Cardiac muscle cell (in vitro differentiated cells and primary cell): ENCODE measurements at places on chromosomes 6 and 20. TPM values are rescaled to one million over a fixed set of nuclear protein-coding genes. Genes with fewer than 3 reads are reported as not detected.

Gene ATP6V1G2
- total RNA-seq = 21.2 and 28.8 TPM in 2 replicates

- no peak for DNase-seq
These were observed 27.8 kb downstream of the ERMARD start for GRCh38 chr6:169779092-169779815.

- no peak for DNase-seq
These were observed 41.9 kb downstream of the TRAM2 start for GRCh38 chr6:52534966-52535390.

DNA sequence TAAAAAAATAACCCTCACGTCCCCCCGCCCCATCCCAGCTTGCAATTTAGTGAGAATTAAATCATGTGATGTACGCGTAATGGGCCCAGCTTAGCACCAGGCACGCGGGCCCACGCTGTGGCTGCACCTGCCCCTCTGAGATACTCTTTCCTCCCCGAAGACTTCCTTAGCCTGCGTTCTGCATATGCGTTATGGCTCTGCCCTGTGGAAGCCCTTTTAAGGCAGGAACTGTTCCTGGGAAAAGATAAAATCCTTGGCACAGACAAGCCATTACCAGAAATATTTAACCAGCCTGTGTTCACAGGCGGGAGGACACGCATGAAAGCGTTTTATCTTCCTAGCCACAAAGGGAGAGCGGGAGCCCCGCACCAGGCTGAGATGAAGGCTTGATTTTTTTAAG is 311.0 kb downstream of the LRFN2 start:
- no peak for DNase-seq

- no peak for DNase-seq
These were observed 277.1 kb upstream of the EYS start for GRCh38 chr6:65984089-65984488.

- DNase-seq = no peak
These were observed 7.9 kb upstream of the TMEM217 start for GRCh38 chr6:37265860-37266259.

Gene MDFI
- 100.0 and 137 TPM in 2 replicates for total RNA-seq

- DNase-seq = peak; percentile 8
These were observed 79.2 kb upstream of the PLN start for GRCh38 chr6:118468682-118469465.

DNA sequence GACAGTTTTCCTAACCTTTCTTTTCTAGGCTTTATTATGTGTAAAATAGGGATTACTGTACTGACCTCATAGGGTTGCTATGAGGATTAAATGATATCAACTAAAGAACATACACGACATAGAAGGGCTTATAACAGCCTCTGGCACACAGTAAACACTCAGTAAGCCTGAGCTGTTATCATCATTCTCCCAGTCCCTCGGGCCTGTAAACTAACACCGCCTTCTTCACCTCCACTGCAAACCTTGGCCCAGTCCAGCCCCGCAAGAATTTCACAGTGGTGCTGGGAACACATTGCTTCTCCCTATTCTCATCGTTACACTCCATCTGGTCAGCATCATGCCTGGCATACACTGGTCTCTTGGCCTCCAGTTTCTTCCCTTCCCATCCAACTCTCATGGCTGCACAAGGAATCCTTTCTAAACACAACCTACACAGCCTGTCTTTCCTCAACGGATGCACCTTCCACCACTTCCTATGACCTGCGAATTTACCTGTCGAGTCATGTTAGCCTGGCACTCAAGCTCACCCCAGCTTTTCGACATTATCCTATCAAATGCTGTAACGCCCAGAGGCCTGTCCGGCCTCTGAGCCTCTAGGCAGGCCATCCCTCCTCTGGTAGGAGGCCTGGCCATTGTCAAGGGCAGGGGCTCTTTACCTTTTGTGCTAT is 92.1 kb downstream of the FYN start:
- DNase-seq = peak; percentile 81

Gene IRAK1BP1
- 6.7 and 7.5 TPM in 2 replicates for total RNA-seq

Gene CLPSL2
- not detected in 2 replicates for total RNA-seq

Gene PSORS1C2
- not detected in 2 replicates for total RNA-seq

DNA sequence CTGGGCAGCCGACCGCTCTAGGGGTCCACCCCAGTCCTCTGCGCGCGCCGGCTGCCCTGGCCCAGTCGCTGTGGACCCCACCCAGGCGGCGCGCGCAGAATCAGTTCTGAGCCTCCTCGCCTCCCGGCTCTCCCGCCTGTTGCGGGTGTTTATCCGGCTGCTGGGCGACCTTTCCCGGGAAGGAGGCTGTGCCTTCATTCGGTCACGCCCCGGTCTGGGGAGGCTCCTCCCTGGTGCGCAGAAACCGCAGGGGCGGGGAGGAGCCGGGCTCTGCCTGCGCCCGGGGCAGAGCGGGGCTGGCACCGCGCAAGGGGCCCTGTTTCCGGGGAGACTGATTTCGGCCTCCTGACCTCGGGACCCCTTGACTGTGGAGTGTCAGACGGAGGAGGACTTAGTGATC is 80.8 kb upstream of the EYS start:
- DNase-seq = no peak

Gene FOXQ1
- not detected in 2 replicates for total RNA-seq
